ENCODE measurements at places on chromosomes 5 and 9.

DNA sequence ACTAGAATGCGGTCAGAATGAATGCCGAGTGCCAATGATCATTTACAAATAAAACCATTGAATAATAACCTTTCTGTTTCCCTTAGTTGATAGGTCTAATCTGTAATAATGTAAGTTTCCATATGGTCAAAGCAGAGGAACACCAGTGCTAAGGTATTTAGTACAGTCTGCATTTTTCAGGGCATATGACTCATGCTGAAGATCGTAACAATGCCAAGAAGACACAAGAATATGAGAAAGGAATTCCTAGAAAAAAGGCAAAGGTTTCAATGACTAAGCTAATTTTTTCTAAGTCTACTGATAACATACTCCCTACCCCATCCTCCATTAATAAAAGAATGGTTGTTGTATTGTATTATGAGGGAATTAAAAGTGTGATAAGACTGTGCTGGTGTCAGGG lies 2.8 kb downstream of the OR1L8 start:
- peak; percentile 40 for DNase-seq

- DNase-seq, result peak; percentile 64
Observed at GRCh38 chr9:119968836-119969707, 599.8 kb upstream of the BRINP1 start.

DNA sequence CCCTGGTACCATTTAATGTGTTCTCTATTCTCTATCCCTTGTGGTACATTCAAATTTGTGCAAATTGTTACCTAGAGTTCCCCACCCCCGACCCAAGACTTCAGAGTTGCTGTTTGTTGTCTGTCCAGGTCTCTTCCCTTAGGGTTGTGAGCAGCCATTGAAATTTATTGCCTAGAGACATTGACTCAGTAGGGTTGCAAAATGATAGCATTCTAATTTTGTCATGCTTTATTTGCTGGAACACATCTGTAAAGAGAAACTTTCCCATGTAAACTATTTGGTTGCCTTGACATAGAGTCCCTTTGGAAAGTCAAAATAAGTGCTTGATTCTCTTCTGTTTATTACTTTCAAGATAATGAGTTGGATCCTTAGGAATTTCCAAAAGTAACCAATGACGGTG lies 91.7 kb upstream of the KLF9 start:
- peak; percentile 67 for DNase-seq

- no peak for DNase-seq
Observed at GRCh38 chr5:55734658-55735057, 3.2 kb upstream of the DDX4 start.

DNA sequence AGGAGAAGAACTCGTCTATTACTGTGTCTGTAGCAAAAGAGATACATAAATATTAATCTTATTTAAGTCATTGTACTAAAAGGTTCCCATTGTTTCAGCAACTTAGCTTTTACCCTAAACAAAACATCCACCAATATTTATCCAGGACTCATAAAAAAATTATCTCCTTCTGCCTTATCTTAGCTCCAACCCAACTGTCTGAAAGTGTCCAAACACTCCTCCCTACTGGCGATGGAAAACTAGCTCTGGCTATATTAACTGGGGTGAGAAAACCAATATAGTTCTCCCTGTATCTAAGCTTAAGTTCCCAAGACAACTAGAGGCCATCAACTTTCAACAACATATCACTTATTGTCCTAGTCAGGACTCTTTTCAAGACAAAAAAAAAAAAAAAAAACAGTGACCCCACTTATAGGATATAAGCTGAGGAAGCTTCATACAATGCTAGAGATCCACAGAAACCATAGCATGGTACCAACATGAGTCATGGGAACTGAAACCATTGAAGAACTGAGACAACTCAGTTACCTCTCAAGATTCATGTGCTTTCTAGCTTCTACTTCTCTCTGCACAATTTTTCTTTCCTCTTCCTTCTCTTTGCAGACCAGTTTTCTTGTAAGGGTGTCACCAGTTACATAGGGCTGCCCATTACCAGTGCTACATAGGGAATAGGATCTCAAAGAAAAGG lies 150.7 kb upstream of the RASA1 start:
- peak; percentile 42 for DNase-seq

DNA sequence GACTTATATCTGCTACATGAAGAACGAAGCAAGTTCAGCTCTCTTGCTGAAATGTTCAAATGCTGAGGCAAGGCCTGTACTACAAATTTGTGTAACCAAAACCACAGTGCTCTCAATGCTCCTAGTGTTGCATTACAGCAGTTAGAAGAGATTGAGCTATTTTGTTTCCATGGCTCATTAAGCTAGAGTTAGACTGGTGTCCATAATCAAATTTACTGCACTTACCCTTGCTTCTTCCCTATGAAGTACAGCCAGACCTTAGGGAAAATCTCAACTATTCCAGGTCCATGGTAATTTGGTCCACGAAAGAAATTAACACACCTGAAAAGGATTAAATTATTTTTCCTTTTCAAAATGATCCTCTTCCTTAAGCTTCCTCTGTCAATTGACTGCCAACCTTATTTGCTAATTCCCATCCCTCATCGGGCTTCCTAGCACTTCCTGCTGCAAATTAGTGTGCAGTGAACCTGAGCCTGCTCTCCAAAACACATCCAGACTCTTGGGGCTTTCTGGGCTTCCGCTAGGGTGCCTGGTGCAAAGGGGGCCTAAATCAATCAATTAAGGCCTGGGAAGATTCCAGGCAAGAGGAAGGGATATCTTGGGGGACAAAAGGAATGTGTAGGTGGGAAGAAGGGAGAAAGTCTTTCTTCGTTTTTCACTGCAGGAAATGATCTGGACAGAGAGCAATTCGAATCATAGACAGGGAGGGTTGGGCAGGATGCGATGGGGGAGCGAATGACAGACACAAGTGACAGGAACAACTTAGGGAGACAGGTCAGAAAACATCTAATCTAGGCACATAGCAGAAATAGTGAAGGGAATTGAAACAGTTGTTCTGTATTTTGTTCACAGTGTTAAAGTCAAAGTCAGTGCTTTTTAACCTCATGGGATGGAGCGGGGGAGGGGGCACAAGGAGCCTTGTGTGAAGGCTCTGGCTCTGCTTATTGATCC lies 542.4 kb downstream of the RAB3C start:
- DNase-seq, result no peak

GRCh38 chr9:18466101-18466500 lies 7.9 kb upstream of the ADAMTSL1 start:
- no peak for DNase-seq

GRCh38 chr5:146815411-146815810 lies 63.1 kb downstream of the PPP2R2B start:
- DNase-seq, result peak; percentile 28

- no peak for DNase-seq
Observed at GRCh38 chr5:93299681-93300308, 281.2 kb downstream of the NR2F1-AS1 start.

DNA sequence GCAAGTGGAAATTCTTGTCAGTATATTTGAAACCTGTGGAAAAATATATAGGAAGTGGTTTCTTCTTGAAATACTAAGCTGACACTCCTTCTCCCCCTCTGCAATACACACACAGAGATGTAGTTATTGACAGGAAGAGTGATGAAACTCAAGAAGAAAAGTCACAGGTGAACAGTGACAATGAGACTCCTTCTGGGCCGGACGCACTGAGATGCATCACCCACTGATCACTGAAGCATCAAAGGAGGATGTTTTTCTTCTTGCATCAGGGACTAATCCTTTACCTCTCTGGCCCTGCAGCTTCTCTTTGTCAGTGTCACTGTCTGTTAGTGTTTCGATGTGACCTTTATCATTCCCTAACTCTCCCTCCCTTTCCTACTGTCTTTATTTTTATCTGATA lies 1864.2 kb upstream of the C9orf72 start:
- no peak for DNase-seq

DNA sequence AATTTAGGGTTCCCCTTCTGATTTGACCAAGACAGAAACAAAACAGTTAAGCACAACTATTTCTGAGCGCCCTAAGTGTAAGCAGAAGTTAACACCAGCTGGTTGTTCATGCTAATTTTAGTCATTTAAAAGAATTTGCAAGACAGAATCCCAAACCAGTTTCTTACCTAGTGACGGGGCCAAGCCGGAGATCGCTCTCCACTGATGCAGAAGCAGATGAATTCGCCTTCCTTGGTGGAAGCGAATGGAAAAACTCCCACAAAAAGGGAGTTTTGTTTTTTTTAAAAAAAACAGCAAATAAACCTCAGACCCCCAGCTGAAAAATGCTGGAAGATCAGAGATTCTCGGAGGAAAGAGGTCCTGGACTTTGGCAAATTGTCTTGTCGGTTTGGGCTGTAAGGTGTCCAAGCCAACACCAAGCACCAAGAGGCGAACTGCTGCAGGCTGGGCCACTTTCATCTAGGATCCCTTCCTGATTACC lies 47.4 kb upstream of the GLDC start:
- no peak for DNase-seq

- no peak for DNase-seq
Observed at GRCh38 chr5:164869325-164869724, 1363.9 kb downstream of the MAT2B start.

GRCh38 chr9:96554801-96555566 lies 64.7 kb downstream of the CDC14B start:
- DNase-seq, result no peak

DNA sequence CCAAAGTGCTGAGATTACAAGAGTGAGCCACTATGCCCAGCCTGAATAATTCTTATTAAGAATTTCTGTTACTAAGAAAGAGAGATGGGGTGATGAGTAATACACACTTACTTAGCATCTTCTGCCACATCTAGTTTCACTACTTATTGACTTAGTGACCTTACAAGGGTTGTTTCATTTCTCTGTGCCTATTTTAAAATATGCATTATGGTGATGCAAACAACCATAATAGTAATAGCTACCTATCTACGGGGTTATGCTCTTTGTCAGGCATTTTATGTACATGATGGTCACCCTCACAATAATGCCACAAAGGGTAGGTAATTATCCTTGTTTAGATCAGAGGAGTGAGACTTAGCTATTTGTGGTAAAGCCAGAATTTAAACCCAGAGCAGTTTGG lies 499.0 kb upstream of the SGCD start:
- no peak for DNase-seq

DNA sequence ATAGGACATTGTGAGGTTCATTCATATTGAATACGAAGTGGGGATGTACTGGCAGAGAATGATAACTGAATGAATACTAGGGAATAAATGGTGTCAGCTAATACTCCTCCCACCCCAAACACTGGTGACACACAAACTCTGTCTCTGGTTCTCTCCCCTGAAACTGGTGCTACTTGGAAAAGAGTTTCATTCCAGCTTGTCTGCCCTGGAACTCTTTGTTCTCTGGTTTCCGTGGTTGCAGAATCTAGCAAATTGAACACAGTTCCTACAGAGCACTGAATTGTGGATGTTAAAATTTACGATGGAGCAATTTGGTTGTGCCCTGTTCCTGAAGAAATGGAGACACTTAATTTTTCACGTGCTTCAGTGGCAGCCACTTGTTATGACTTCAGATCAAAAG lies 181.7 kb downstream of the KCTD16 start:
- no peak for DNase-seq

- peak; percentile 18 for DNase-seq
Observed at GRCh38 chr5:139903795-139904565, 108.4 kb downstream of the PSD2 start.

GRCh38 chr5:472076-472655 lies 29.2 kb downstream of the EXOC3 start:
- peak; percentile 24 for DNase-seq

GRCh38 chr5:36138900-36139683 lies 12.6 kb downstream of the LMBRD2 start:
- no peak for DNase-seq

DNA sequence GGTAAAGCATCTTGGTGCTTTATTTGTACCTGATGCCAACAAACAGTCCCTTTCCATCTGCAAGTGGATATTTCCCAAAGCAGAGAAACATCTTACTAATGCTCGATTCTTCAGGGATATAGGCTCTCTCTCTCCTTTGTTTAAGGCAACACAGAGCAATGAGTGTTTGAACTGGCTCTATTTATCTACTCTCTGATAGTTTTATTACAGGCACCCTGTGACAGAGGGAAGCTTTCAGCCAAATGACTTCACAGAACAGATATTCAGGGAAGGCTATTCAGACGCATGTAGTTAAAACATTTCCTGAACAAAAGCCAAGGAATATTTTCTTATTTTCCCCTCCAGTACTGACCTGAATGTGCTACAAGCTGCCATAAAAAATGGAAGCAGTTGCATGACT lies 141.8 kb downstream of the YIPF5 start:
- no peak for DNase-seq

- peak; percentile 54 for DNase-seq
Observed at GRCh38 chr9:121735065-121735792, 83.8 kb downstream of the DAB2IP start.

DNA sequence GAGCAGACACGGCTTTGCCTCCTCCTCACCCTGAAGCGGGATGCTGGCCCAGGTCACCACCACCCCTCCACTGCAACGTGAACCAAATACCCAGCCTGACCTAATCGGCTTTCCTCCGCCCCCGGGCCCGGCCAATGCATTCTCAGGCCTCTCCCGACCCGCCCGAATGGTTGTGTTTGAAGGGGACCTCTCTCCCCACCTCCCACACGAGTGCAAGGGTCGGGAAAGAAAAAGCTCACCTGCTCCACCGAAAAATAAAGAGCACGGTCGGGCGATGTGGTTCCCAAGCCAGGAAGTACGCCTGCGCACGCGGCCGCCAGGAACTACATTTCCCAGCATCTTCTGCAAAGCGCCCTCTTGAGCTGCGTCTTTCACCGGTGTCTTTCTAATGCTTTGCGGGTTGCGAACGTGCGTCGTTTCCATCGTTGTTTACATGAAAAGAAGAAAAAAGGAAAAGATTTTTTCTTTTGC lies at the start of gene ZNF883:
Gene ZNF883 (minus strand): TSS at position 282 of the 471 bp plus-strand sequence.
- peak; percentile 73 for DNase-seq

- DNase-seq, result no peak
Observed at GRCh38 chr5:14077501-14077900, 65.6 kb upstream of the TRIO start.

DNA sequence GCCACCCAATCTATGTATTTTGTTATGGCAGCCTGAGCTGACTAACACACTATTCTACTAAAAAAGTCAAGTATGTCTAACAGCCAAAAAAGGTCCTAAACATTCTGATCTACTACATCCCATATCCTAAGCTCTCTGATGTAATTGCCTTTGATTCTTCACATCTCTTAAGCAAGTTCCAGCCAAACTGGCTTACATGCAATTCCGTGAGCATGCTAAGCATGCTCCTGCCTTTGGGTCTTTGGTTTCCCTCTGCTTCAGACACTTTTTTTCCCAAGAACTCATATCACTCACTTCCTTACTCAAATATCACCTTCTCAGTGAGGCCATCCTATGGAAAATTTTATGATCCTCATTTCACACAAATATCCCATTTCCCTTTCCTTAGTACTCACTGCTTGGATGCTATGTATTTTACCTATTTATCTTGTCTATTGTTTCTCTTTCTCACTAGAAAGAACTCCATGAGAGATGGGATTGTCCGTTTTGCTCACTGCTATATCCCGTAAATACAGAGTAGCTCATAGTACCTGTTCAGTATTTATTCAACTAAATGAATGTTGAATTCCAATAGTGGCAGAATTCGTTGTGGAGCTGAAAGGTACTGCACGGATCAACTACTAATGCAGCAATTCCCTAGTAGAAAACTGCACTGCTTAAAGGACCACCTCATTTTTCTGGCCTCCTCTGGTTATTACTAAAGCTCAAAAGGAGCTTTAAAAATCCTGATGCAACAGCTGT lies 2.3 kb upstream of the SLC12A2 start:
- DNase-seq, result peak; percentile 33
